ENCODE measurements at places on chromosomes 12 and 14.

DNA sequence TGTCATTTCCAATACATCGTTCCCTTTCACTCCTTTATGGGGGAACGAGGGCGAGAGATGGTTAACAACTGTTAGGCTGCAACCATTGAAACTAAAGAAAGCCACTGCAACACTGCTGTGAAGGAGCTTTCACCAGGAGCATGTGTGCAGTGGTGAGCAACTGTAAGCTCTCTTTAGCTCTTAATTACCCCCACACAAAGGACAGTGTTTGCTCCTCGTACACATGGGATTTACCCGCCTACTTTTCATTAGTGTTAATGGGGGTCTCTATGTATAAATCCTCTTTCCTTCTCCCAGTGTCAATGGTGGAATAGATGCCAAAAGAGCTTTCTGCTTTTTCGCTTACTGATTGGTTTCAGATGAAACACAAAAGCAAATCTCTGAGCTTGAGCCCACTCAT is 343.1 kb downstream of the FLRT2 start:
- DNase-seq: no peak

DNA sequence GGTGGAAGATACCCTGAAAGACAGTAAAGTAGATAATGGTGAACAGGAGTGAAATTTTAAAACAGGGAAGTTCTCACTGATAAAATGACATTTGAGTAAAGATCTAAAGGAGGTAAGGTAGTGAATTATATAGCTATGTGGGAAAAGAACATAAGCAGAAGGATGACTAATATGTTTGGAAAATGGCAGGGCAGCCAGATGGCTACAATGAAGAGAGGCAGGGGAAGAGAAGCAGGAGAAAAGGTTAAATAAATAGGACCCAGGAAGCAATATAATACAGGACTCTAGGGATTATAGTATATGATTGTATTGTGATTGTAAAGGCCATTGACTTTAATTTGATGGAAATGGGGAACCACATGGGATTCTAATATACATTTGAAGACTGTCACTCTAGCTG is 33.0 kb downstream of the SCFD1 start:
- no peak for DNase-seq

DNA sequence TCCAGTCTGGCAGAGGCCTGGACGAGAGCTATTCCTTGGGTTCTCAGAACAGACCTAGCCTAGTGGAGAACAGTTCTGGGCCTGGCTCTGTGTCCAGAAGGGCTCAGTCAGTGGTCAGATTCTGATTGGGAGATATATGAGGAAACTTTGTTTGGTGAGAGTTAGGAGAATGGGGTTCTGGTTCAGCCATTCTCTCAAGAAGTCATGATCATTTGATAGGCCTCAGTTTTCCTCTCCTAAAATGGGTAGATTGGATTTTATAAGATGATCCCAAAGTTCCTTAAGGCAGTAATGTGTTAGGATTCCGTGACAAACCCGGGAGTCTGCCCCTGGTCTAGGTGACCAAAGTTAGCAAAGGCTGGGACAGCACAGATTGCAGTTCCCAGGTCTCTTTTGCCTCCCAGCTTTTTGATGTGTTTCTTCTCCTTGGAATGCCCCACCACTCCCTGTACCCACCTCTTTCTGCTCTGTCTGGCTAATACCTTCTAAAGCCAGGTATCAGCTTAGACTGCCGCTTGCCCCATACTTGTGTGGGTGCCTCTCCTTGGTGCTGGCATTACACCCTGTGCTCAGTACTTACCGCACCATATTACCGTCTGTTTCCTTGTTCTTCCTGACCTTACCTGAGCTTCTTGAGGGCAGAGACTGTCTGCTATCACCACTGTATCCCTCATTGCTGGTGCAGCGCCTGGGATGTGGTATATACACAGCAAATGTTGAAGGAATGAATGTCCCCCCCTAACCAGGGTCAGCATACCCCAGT is 25.5 kb downstream of the SUSD6 start:
- DNase-seq: no peak

GRCh38 chr14:34177466-34177865 is 226.6 kb upstream of the EGLN3 start:
- no peak for DNase-seq

DNA sequence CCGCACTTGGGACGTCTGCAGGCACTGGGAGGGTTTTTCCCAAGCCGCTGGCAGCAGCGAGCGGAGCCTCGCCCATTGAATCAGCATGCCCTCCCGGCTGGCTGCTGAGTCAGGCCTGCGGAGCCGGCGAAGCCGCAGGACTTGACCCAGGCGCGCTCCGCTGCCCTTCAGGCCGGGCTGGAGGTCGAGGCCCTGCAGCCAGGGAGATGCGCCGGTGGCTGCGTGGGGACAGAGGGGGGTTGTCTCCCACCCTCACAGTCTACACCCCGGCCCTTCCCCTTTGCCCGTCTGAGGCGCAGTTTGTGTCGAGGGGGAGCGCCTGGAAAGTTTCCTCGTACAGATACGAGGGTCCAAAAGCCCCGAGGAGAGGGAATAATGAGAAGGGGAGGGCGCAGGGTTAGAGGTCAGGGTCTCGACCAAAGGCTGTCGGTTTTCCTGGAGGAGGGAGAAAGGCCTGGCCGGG is 759 bp upstream of the KLC1 start:
- DNase-seq: peak; percentile 82

GRCh38 chr12:18296909-18297280 is 35.6 kb downstream of the PIK3C2G start:
- no peak for DNase-seq

GRCh38 chr12:61397668-61398067 is 862.5 kb upstream of the USP15 start:
- DNase-seq: no peak

- DNase-seq: no peak
These were observed 111.1 kb upstream of the SCAF11 start for GRCh38 chr12:46101485-46101869.

- DNase-seq: peak; percentile 19
These were observed 18.0 kb downstream of the ACIN1 start for GRCh38 chr14:23076785-23077408.

- no peak for DNase-seq
These were observed 151.1 kb downstream of the CALM1 start for GRCh38 chr14:90547968-90548367.

DNA sequence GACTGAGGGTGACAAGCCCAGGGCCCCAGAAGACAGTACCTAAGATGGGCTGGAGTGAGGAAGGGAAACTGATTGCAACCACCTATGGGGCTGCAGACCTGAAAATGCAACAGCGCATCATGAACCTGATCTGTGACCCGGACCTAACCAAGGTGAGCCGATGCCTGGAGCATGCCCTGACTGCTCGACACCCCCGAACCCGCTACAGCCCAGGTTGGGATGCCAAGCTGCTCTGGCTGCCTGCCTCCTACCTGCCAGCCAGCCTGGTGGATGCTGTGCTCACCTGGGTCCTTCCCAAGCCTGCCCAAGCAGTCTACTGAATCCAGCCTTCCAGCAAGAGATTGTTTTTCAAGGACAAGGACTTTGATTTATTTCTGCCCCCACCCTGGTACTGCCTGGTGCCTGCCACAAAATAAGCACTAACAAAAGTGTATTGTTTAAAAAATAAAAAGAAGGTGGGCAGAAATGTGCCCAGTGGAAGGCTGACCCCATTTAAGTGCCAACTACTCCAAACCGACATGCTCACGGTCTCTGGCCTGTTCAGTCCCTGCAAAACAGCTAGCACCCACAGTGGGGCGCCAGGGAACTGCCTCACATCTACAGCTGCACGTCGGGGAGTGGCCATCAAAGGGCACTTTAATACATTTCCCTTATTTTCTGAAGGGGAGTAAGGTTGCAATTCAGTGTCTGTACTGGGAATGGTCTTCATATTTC is 4.2 kb downstream of the RDH5 start:
- peak; percentile 76 for DNase-seq

DNA sequence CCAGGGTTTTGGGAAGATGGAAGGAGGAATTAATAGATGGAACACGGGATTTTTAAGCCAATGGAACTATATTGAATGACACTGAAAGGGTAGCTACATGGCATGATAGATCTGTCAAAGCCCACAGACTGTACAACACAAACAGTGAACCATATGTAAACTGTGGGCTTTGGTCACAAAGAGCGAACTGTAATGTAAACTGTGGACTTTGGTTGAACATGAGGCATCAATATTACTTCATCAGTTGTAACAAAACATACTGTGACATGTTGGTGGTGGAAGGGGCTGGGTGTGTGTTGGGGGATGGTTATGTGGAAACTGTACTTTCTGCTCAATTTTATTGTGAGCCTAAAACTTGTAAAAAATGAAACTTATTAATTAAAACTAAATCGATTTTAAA is 210.6 kb upstream of the HMGA2 start:
- no peak for DNase-seq

GRCh38 chr14:48035836-48036235 is 360.4 kb upstream of the MDGA2 start:
- DNase-seq: no peak

DNA sequence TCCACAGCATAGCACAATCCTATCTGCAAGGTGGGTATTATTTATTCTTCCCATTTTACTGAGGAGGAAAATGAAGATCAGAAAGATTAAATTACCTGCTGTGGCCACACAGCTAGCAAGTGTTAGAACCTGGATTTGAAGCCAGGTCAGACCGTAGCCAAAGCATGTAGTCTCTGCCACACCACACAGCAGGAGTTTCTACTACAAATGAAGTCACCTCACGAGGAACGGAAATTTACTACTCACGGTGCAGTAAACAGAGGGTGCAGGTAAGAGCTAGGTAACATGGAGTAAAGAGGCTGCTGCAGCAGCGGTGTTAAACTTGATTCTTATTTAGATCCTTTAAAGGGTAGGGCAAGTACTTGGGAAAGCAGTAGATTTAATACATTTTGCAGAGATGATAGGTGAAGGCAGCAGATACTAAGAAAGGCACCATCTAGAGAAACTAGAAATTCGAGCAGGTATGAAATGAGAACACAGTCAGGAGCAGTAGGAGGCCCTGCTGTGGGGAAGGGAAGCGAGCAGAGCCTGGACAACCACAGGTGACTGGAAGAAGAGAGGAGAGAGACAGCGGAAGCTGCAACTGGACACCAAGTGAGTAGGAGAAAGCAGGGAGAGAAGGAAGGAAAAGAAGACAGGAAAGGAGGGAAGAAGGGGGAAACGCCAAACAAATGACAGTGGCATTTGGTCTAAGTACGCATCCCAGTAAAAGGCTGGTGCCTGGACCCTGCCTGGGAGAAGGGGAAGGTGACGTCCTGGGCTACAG is 21.5 kb downstream of the SPTB start:
- no peak for DNase-seq

GRCh38 chr12:77343291-77343690 is 277.9 kb upstream of the E2F7 start:
- no peak for DNase-seq

DNA sequence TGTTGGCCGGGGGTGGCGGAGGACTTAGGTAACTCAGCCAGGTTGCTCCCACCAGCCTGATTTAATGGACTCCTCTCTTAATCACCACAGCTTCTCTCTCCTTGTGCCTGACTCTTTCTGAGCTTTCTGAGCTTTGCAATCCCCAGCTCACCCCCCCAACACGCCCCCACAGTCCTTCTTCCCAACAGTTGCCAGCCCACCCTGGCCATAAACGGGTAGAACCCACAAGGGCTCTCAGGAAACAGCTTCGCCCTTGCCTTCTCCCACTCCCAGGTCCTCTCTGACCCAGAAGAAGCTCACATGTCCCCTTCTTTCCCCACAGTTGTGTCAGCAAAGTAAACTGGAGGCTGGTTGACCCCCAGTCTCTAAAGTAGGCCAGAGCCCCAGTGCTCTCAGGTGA is 32.9 kb downstream of the ZFP36L1 start:
- peak; percentile 61 for DNase-seq

DNA sequence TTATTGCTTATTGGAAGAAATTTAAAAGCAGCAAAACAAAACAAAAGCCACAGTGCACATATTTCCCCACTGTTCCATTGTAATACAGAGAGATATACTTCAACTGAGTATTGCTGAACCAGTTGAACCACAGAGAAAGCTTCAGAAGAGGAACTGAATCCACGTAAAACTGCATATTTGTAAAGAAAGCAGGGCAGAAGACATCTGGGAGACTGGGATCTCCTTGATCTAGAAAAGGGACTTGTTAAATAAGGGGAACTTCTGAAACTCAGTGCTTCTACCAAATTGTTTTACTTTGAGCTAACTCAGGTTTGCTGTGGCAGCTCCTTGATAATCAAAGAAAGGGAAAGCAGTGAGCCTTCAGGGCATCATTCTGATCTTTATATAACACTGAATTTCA is 411.1 kb upstream of the MDGA2 start:
- no peak for DNase-seq

DNA sequence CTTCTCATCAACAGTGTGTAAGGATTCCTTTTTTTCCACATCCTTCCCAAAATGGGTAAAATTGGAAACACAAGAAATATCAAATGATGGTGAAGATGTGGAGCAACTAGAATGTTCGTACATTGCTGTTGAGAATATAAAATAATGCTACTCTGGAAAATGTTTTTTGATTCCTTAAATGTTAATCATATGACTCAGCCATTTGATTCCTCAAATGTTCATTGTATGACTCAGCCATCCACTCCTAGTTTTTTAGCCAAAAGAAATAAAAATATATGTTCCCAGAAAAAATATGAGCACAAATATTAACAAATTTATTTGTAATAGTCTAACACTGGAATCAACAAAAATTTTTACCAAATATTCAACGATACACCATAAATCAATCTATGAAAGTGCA is 1108.6 kb downstream of the LRFN5 start:
- DNase-seq: no peak

- no peak for DNase-seq
These were observed 5.1 kb upstream of the TCL1B start for GRCh38 chr14:95681153-95681552.

DNA sequence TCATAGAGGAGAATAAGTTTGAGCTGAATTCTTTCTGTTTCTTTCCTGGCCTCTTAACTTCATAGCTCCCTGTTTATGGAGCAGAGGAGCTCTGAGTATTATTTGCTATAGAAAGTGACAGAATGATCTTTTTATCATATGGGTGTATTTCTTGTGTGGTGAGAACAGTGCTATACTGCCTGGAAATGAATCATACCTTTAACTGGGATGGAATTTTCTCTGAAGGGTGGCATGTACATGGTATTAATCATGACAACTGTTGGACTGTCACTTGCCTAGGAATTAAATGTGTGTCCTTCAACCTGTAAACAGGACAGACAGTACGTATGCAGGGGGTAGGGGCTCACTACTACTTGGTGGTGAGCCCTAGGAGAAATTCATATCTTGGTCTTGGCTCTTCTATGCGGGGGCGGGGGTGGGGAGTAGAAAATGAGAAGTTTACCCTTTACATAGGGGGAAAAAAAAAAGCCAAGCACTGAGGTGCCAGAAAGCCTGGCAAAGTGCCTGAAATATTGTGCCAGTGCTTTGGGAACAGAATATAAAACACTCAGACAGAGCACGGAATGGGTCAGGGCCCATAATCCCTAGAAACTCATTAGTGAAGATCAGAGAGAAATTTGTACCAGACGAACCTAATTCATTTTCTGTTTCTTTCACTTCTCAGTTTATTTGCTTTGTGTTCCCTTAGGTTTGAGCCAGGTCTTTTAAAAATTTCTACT is 33.8 kb downstream of the ARMH4 start:
- no peak for DNase-seq
